Karpas-422 (cell line): ENCODE measurements at places on chromosomes 13 and 19. TPM values are rescaled to one million over a fixed set of nuclear protein-coding genes. Genes with fewer than 3 reads are reported as not detected.

ZNF564 gene
- total RNA-seq = 7.3 and 9.4 TPM in 2 replicates

GRCh38 chr13:113802761-113803160, 43.7 kb downstream of the TMEM255B start:
- H3K27me3 ChIP-seq = no peaks in the 10 kb centered on the region
- no peak overlapping the region for H3K27ac ChIP-seq
- no peaks in the 10 kb centered on the region for H3K4me1 ChIP-seq
- no peak for DNase-seq
- no peaks in the 10 kb centered on the region for H3K36me3 ChIP-seq
- H3K4me3 ChIP-seq = no peak overlapping the region

DNA sequence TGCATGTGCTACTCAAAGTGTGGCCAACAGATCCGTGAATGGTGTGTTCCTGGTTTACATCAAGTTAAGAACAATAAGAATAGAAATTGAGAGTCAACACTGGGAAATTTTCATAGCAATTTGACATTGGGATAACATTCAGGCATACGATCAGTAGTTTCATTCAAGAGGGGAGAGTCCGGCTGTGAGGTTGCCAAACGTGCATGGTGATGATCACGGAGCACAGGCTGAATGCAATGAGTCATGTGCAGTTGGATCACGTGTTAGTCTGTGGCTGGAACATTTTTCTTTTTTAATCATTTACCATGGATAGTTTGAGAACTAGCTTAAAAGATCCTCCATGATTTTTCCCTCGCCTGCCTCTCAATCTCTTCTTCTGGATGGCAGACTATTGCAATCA, 2.5 kb upstream of the DCT start:
- H3K27ac ChIP-seq = no peak overlapping the region
- no peaks in the 10 kb centered on the region for H3K4me1 ChIP-seq
- DNase-seq = no peak
- H3K36me3 ChIP-seq = no peaks in the 10 kb centered on the region
- no peaks in the 10 kb centered on the region for H3K27me3 ChIP-seq

DNA sequence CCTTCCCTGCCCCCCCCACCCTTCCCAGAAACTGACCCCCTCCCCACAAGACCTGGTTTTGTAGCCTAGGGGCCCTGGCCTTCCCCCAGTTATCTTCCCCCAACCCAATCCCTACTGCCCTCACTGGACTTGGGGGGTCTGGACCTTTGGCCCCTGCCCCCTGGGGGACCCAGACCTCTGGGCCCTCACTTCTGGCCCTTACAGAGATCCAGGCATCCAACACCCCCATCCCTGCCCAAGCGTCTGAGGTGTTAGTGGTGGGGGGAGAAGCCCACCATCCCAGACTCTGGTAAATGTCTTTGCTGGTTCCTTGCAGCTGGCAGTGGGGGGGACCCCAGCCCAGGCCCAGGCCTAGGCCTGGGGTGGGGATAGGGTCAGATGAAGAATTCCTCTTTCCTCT, 3.5 kb upstream of the ZNF428 start:
- H3K36me3 ChIP-seq = no peaks in the 10 kb centered on the region
- no peak overlapping the region for H3K4me3 ChIP-seq
- no peak overlapping the region for H3K27ac ChIP-seq
- H3K4me1 ChIP-seq = peaks cover 27% of the 10 kb centered on the region

DNA sequence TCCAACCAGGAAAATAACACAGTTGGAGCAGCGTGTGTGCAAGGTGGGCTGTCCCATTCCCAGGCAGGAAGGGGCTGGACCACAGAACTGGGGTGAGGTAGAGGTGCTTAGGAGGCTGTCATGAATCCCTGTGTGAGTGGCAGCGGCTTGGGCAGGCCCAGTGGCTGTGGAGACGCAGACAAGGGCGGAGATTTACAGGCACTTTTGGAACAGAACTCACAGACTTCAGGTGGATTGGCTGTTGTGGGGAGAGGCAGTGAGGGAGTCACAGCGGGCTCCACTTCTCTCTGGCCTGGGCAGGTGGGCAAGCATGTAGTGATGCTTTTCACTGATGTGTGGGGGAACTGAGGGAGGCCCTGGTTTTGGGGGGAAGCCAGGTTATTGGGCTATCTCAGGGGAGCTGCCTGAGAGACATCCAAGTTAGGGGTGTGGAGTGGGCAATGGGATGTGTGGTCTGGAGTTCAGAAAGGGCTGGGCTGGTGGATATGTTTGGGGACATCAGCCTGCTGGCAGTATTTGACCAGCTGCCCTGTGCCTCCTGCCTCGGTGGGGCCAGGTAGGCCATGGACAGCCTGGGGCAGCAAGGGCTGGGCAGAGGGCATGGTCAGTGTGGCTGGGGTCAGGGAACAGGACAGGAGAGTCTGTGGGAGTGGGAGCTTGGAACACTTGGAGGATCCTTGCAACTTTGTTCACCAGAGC, 27.0 kb upstream of the ZNF492 start:
- DNase-seq = no peak
- H3K4me1 ChIP-seq = no peaks in the 10 kb centered on the region

GRCh38 chr19:32421589-32422361, 16.2 kb downstream of the DPY19L3 start:
- peak overlapping the region; percentile 70 for H3K27ac ChIP-seq
- H3K4me1 ChIP-seq = peaks cover 23% of the 10 kb centered on the region
- peak; percentile 44 for DNase-seq
- no peaks in the 10 kb centered on the region for H3K36me3 ChIP-seq

ZNF69 gene
- total RNA-seq = 6.6 and 12.9 TPM in 2 replicates

DNA sequence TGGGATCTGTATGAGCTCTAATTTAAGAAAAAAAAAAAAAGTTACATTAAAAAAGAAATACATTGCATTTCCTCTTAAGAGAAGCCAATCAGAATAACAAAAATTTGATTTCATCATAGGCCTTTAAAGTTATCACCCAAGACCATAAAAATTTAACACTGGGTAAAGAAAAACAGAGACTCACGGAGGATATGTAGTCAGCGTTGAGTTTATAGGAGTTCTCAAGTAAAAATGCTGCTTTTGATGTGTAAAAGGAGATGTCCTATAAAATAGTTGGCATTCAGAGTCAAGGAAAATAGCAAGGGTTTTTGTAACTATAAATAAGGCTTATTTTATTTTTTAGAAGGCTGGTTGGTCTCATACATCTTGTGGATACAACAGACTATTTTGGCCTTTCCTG, 191.1 kb downstream of the EFNB2 start:
- DNase-seq = no peak
- H3K4me3 ChIP-seq = no peak overlapping the region
- H3K27ac ChIP-seq = no peak overlapping the region
- H3K27me3 ChIP-seq = no peaks in the 10 kb centered on the region
- H3K36me3 ChIP-seq = no peaks in the 10 kb centered on the region
- H3K4me1 ChIP-seq = no peaks in the 10 kb centered on the region

DNA sequence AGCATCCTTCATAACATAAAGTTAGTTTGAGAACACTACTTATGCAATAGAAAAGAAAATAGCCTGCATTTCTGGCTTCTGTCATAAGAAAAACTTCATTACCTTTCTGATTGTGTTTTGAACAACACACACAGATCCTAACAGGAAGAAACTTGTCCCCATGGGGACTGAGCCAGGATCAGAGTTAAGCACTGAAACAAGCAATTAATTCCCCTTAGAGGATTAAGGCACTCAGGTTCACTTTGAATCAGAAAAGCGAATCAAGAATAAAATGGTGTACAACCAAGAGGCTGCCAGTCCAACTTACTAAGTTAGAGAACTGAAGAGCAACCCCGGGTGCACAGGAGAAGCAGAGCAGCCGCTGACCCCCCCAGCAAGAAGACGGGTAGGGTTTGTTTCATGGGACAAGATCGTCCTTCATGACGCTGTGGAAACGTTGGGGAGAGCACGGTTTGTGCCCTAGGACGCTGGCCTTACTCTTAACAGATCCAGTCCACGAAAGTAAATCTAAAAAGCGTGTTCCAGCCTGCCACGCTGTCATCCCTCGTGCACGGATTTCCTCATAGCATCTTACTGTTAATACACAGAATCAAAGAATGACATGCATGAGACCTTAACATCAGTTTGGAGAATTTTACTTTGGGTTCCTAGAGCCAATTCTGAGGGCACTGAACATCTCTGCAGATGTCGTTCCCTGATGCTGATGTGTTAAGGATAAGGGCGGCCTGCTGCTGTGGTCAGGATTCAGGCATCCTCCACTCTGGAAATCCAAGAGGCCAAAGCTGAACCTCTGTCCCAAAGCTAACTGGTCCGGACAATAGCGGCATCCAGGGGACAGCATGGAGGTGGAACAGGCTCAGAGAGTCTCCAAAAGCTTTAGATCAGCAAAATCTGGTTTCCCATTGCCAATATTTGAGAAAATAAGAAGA, 46.4 kb downstream of the GGACT start:
- peaks cover 36% of the 10 kb centered on the region for H3K4me1 ChIP-seq
- DNase-seq = peak; percentile 42
- peak overlapping the region; percentile 49 for H3K27ac ChIP-seq
- no peaks in the 10 kb centered on the region for H3K27me3 ChIP-seq

TMEM221 gene
- not detected in 2 replicates for total RNA-seq

GRCh38 chr19:3670796-3671679, 29.2 kb downstream of the PIP5K1C start:
- no peaks in the 10 kb centered on the region for H3K27me3 ChIP-seq
- H3K4me1 ChIP-seq = peaks cover 20% of the 10 kb centered on the region
- H3K27ac ChIP-seq = no peak overlapping the region
- no peak for DNase-seq
- H3K36me3 ChIP-seq = no peaks in the 10 kb centered on the region

SIGLECL1 gene
- total RNA-seq = not detected in 2 replicates

PSG1 gene
- total RNA-seq = not detected in 2 replicates

TRPM4 gene
- not detected in 2 replicates for total RNA-seq

OR7C1 gene
- total RNA-seq = not detected in 2 replicates

- H3K36me3 ChIP-seq = no peaks in the 10 kb centered on the region
- H3K4me3 ChIP-seq = no peak overlapping the region
- H3K4me1 ChIP-seq = no peaks in the 10 kb centered on the region
- no peak overlapping the region for H3K27ac ChIP-seq
Observed at GRCh38 chr13:112622375-112622774, 34.4 kb upstream of the TUBGCP3 start.

TTC9B gene
- not detected in 2 replicates for total RNA-seq

PINLYP gene
- 3.6 TPM in 1 of 2 replicates, not detected in the other for total RNA-seq

DNA sequence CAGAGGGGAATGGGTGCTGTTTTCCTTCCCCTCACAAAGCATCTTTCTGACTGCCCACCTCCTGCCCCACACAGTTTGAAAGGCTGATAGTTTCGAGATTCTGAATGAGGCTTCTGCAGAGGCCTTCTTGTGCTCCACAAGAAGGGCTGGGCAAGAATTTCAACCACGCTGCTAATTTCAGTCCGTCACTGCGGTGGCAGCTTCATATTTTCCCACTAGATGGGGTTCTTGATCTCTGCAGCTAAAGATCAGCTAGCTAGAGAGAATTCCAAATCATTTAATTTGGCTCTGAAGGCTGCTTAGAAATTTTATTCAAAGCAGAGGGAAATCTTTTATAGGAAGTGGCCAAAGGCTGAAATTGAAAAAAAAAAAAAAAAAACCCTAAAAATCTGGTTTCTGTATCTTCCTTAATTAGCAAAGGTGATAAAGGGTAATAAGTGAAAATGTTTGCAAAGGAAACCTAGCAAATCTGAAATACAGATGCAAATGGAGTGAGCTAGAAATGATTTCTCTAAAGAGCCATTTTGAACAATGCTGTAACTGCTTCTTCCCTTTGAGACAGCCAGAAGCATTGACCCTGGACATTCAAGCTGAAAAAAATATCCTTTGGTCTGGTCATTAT, 38.0 kb upstream of the C13orf42 start:
- H3K27ac ChIP-seq = no peak overlapping the region
- no peaks in the 10 kb centered on the region for H3K36me3 ChIP-seq
- H3K27me3 ChIP-seq = no peaks in the 10 kb centered on the region
